ENCODE measurements at places on chromosomes 7 and 10.
A peak's percentile ranks its signal among the peaks of the same experiment; 100 is the strongest.

- peaks cover 53% of the 10 kb centered on the region for H3K27me3 ChIP-seq
- H3K4me3 ChIP-seq = peak overlapping the region; percentile 75
- H3K4me1 ChIP-seq = no peaks in the 10 kb centered on the region
- no peaks in the 10 kb centered on the region for H3K36me3 ChIP-seq
These were observed 973 bp downstream of the CAMK1D start for GRCh38 chr10:12350167-12350872.

DNA sequence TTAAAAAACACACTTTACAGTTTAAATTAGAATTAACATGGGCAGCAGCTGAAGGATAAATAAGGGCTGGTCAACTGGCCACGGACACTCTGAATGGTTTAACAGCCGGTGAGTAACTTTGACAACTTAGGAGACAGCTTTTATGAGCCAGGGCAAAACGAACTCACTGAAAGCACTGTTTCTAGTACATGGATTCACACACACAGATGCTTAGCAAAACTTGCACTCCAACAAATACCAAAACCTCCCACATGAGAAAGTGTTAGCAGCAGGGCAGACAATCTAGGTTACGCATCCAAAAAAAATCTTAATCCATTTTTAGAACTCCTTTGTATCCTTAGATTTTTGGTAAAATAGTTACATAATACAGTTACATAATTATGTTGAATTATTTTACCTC is 486.4 kb downstream of the PHTF2 start:
- H3K27ac ChIP-seq = no peak overlapping the region
- H3K27me3 ChIP-seq = no peaks in the 10 kb centered on the region
- no peaks in the 10 kb centered on the region for H3K36me3 ChIP-seq
- DNase-seq = no peak

- no peak for DNase-seq
- no peaks in the 10 kb centered on the region for H3K4me1 ChIP-seq
- no peak overlapping the region for H3K27ac ChIP-seq
- H3K27me3 ChIP-seq = no peaks in the 10 kb centered on the region
- H3K36me3 ChIP-seq = no peaks in the 10 kb centered on the region
- no peak overlapping the region for H3K4me3 ChIP-seq
These were observed 259.4 kb downstream of the CCSER2 start for GRCh38 chr10:84587789-84588188.

- peaks cover 10% of the 10 kb centered on the region for H3K36me3 ChIP-seq
- DNase-seq = no peak
- no peaks in the 10 kb centered on the region for H3K27me3 ChIP-seq
These were observed 4.6 kb downstream of the PWWP2B start for GRCh38 chr10:132401401-132402118.

- no peaks in the 10 kb centered on the region for H3K36me3 ChIP-seq
- H3K27ac ChIP-seq = no peak overlapping the region
- H3K4me1 ChIP-seq = peaks cover 5% of the 10 kb centered on the region
- no peaks in the 10 kb centered on the region for H3K27me3 ChIP-seq
- no peak overlapping the region for H3K4me3 ChIP-seq
These were observed 319.7 kb downstream of the SNX13 start for GRCh38 chr7:17620566-17620965.

DNA sequence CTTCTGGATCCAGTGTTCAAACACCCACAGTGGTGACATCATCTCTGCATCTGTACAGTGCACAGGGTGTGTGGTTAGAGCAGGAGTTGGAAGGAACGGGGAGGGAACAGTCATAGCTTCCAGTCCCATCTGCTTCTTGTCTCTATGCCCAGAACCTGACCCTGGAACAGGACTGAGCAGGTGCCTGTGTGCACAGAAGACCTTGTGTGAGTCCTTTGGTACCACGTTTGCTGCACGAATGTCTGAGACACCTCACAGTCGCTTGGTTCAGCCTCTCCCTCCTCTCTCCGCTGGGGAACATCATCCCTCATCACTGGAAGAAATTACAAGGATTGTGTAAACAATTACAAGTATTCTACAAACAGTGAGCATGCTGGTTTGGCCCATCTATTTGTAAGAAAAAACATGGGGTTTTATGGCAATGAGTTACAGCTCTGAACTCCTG is 243.0 kb upstream of the KLF6 start:
- H3K36me3 ChIP-seq = no peaks in the 10 kb centered on the region
- no peaks in the 10 kb centered on the region for H3K27me3 ChIP-seq
- no peak overlapping the region for H3K4me3 ChIP-seq
- H3K27ac ChIP-seq = no peak overlapping the region

GRCh38 chr7:5218564-5219360 is 28.7 kb downstream of the WIPI2 start:
- peaks cover 45% of the 10 kb centered on the region for H3K36me3 ChIP-seq
- DNase-seq = no peak
- H3K27me3 ChIP-seq = no peaks in the 10 kb centered on the region
- H3K27ac ChIP-seq = no peak overlapping the region
- no peak overlapping the region for H3K4me3 ChIP-seq

DNA sequence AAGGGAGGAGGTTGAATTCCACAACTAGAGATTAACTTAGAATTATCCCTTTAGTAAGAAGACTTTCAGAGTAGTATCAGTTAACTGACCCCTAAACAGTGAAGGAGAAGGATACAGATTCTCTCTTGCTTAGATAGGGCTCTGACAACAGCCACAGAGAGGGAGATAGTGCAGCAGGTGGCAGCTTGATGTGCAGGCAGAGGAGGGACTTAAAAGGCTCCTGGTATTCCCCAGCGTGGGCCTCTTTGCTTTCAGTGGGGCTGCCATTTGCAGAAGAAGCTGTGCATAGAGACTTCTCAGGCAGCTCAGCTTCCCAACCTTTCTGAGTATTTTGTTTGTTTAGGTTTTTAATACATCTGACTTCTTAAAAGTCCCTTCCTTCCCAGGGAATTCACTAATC is 16.0 kb downstream of the FZD1 start:
- H3K36me3 ChIP-seq = no peaks in the 10 kb centered on the region
- DNase-seq = peak; percentile 64
- peak overlapping the region; percentile 65 for H3K27ac ChIP-seq
- peaks cover 5% of the 10 kb centered on the region for H3K27me3 ChIP-seq
- H3K4me3 ChIP-seq = no peak overlapping the region

DNA sequence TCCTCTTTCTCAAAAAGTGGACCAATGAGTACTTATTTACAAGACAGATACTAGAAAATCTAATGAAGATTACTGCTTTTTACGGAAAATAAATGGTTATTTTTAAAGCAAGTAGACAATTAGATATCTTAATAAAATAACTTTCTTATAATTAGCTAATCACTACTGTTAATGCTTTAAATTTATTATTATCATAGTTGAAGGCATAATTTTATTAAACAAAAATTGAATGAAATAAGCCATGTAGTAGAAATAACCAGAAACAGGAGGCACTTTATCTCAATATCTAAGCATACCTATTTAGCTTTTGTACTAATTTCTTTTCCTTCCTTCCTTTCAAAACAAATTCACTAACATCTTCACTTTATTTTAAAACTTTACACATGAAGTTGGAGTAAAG is 134.9 kb downstream of the CHCHD3 start:
- no peak overlapping the region for H3K27ac ChIP-seq
- DNase-seq = no peak
- H3K27me3 ChIP-seq = no peaks in the 10 kb centered on the region
- no peak overlapping the region for H3K4me3 ChIP-seq
- no peaks in the 10 kb centered on the region for H3K36me3 ChIP-seq

DNA sequence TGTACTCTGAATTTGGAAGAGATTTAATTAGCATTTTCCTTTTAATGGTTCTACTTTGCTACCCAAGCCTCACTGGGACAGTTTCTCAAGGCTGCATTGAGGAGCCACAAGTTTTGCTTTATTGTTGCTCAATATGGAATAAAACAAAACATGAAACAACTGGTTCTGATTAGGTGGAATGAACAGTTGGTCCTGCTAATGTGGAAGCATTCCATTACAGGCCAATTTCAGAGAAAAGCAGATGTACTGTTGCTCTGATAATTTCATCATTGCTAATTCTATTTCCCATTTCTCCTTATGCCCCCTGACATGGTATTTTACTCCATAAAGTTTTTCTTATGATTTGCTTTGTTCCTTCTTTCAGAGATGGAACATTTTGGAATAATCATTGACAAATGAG is 66.0 kb upstream of the PAPSS2 start:
- H3K36me3 ChIP-seq = no peaks in the 10 kb centered on the region
- H3K27ac ChIP-seq = no peak overlapping the region
- H3K4me3 ChIP-seq = no peak overlapping the region

GRCh38 chr7:101678658-101679057 is 49.6 kb upstream of the MYL10 start:
- no peak for DNase-seq
- no peaks in the 10 kb centered on the region for H3K4me1 ChIP-seq
- no peak overlapping the region for H3K27ac ChIP-seq
- no peak overlapping the region for H3K4me3 ChIP-seq

DNA sequence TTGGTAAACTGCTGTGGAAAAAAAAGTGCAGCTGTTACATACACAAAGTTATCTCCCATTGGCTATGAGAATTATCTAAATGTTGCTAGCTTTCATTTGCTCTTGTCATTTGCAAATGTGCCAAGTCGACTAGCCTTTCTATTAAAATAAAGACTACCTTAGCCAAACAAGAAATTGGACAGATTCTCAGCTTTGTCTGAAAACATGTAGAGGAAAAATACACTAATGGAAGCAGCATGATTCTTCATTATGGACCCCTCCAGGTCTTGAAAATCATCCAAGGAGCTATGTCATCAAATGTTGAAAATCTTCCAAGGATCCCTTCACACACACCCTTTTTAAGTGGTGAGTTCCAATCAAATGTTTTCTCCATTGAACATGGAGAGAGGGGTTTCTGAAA is 237.7 kb downstream of the ETV1 start:
- no peak for DNase-seq
- no peaks in the 10 kb centered on the region for H3K27me3 ChIP-seq
- no peaks in the 10 kb centered on the region for H3K4me1 ChIP-seq
- H3K27ac ChIP-seq = no peak overlapping the region
- no peak overlapping the region for H3K4me3 ChIP-seq

DNA sequence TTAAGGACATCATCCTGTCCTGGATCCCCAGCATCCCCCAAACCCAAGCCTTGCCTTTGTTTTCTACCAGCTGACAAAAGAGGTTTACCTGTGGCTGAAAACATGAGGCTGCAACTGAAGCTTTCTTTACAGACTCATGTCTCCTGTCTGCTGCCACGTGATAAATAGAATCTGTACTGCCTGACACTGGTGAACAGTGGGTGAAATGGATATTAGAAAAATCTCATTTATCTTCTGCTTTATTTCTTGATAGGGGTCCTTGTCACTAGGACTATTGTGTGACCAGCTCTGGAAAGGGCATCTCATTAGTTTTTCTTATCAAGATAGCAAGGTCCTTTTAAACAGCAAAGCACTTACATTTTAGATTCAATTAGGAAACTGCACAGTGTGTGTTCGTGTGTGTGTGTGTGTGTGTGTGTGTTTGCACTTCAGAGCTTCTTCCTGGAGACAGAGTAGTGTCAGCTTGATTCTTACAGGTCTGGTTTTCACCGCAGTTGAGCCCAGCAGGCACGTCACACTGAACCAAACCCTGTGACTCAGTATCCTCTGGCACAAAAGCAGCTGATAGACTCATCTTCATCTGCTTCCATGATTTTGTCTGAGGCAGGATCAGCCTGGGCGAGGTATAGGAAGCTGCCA is 373.5 kb upstream of the CELF2 start:
- H3K27ac ChIP-seq = no peak overlapping the region
- no peaks in the 10 kb centered on the region for H3K27me3 ChIP-seq
- no peak overlapping the region for H3K4me3 ChIP-seq
- DNase-seq = no peak
- peaks cover 18% of the 10 kb centered on the region for H3K4me1 ChIP-seq
- H3K36me3 ChIP-seq = no peaks in the 10 kb centered on the region

DNA sequence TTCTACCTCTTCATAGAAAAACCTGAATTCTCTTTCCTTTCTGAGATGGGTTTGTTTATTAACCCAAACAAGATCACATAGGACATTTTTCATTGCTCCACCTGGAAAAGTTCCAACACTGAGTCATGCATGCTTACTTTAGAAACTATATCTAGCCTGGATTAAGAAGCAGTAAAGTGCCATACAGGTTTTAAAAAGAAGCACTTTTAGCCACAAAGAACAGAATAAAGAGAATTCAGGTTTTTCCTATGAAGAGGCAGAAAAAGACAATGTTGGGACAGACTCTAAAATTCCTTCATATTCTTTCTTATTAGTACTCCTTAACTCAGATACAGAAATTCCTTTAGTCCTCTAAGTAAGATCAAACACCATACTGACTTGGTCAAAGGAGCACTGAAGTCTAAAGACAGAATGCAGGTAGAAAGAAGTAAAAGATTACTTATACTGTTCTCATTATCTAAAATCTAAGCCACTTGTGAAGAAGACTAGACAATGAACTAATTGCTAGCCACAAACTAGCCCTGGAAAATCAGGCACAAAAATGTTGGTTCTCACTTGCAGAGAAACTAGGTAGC is 241.3 kb downstream of the ANK3 start:
- no peak overlapping the region for H3K27ac ChIP-seq
- H3K27me3 ChIP-seq = no peaks in the 10 kb centered on the region
- H3K36me3 ChIP-seq = no peaks in the 10 kb centered on the region
- DNase-seq = peak; percentile 87

DNA sequence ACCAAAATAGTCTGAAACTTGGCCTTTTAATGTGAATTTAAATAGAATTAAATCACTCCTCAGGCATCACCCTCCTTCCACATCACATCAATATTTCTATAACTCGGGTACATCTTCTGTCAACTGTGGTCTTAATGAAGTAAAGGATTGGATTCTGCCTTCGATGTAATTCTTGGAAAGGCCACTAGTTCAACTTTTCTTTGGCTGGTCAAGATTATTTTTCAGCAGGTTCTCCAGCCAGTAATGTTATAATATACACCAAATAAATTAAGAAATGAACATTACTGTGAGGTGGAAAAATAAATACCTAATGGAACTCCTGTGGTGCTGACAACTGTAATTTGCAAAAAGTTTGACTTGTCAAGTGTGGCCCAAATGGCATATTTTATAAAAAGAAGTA is 9.7 kb upstream of the SLC16A9 start:
- no peak overlapping the region for H3K4me3 ChIP-seq
- no peaks in the 10 kb centered on the region for H3K4me1 ChIP-seq
- DNase-seq = no peak
- no peak overlapping the region for H3K27ac ChIP-seq
- no peaks in the 10 kb centered on the region for H3K27me3 ChIP-seq

DNA sequence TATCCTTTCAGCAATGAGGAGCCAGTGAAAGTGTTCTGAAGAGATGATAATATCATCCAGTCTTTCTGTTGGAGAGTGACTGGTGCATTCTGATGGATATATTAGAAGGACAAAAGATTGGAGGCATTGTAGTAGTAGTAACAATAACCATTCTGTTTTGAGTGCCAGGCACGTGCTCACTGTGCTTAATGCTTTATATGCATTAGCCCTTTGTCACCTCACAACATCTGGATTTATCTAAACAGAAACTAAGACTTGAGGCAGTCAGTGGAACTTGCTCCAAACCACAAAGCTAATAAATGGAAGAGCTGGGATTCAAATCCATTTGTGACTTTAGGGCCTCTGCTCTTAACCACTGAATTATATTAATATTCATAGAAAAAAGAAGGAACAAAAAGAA is 84.5 kb upstream of the OIT3 start:
- H3K27me3 ChIP-seq = no peaks in the 10 kb centered on the region
- no peak overlapping the region for H3K27ac ChIP-seq
- DNase-seq = no peak
- peaks cover 1% of the 10 kb centered on the region for H3K4me1 ChIP-seq
- H3K4me3 ChIP-seq = no peak overlapping the region
- no peaks in the 10 kb centered on the region for H3K36me3 ChIP-seq

Data from cardiac muscle cell (in vitro differentiated cells and primary cell).